ENCODE measurements at places on chromosomes 6 and 20. TPM values are rescaled to one million over a fixed set of nuclear protein-coding genes. Genes with fewer than 3 reads are reported as not detected.

GRCh38 chr6:108737594-108738546 is 110.4 kb upstream of the ARMC2 start:
- DNase-seq = peak; percentile 58

DNA sequence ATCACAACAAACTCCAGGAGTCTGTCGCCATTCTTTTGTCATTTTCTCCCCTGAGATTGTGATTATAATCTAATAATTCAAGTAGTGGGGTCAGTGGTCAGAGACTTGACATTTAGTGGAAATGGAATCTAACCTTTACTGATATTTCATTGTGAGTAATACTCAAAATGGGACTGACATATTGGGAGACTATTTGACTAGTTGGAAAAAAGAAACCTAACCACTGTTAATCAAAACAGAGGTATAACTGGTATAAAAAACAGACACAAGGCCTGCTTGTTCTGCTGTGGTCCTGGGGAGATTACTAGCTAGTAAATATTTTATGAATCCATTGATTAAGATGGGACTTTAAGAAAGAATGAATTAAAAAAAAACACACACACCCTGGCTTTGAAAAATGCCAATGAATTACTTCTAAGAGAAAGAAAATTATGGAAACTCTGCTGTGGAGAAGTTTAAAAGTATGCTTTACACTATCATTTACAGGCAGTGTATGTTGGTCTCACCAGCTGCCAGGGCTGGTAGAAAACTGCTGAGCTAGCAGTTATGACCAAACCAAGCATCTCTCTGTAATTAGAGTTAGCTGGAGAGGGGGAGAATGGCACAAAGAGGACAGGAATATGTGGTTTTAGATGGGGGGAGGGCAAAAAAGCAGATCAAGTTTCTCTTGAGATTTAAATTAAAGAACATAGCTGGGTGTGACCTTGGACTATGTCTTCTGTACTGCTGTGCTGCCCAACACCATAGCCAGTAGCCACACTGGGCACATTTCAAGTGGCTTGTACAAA is 103.7 kb downstream of the FYN start:
- DNase-seq = no peak

DNA sequence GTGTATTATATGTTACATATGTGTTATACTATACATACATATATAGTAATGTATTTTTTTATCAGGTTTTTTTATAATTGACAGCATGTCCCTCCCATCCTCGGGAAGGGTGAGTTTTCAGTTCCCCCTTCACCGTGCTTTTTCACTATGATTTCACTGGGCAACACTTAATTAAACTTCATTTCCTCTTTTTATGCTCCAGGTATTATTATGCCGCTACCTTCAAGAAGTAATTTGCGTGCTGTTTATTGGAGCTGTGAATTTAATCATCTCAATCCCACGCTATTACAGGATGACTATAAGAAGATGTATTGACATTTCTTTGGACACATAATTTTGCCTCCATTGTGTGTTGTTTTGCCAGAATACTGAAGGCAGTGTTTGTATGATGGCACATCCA is 228.6 kb downstream of the SAMD5 start:
- no peak for DNase-seq

SNAI1 gene
- 0.34 TPM for total RNA-seq

APOM gene
- total RNA-seq = 4.0 TPM

DNA sequence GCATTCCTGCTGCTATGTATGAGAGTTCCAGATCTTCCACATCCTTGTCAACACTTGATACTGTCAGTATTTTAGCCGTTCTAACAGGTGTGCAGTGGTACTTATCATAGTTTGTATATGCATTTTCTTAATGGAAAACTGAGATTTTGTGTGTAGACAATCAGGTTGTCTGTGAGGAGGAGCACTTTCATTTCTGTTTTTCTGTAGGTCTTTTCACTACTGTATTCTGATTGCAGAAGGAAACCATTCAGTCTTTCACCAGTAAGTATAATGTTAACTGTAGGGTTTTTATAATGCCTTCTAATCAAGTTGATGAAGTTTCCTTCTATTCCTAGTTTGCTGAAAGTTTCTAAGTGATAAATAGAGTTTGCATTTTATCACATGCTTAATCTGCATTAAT is 107.5 kb downstream of the C6orf58 start:
- no peak for DNase-seq

Data from activated CD4-positive, alpha-beta T cell treated with anti-CD3 and anti-CD28 coated beads for 36 hours (primary cell).